ENCODE measurements at places on chromosomes 12 and 14.

- peak; percentile 30 for DNase-seq
Measured at GRCh38 chr12:991350-992333, 619 bp downstream of the ERC1 start.

GRCh38 chr12:48001505-48002413 is 2.5 kb downstream of the COL2A1 start:
- DNase-seq, result peak; percentile 88

DNA sequence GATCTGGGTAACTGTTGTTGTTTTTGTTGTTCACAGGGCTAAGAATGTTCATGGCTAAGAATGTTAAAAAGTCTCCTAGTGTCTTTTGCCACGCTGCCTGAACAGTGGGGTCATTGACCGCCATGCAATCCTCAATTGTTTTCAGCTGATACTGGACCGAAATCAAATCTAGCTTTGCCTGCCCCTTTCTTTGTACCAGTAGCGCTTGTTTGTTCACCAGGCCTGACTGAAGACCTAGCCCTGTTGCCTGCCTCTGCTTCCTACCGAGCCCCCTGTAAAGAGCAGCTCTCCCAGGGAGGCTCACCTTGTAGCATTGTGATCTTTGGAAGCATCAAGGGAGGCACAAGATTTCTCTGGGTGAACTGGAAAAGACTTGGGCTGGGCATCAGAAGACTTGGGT is 6.7 kb downstream of the PSEN1 start:
- DNase-seq, result no peak

- no peak for DNase-seq
Measured at GRCh38 chr12:117090816-117091711, 8.2 kb downstream of the TESC start.

DNA sequence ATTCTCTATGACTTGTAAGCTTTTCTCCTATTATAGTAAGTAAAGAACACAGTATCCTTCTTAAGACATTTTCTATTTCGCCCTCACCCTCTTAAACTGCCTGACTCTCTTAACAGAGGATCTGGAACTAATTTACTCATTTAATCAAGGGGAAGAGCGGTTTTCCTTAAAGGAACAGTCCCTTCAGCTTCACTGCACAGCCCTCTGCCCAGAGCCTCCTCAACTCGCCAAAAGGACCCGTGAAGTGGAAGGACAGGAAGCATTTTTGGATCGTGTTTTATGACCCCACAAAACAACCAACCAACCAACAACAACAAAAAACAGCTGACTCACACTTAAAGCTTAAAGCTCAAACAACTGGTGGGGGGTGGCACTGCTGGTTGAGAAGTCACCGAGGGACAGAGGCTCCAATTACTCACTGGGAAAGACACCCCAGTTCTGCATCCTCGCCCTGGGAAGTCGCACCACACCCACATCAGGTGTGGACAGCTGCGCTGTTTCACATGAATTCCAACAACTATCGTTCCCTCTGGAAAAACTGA is 35.7 kb downstream of the NID2 start:
- DNase-seq, result no peak

GRCh38 chr14:33847066-33847465 is 103.8 kb downstream of the EGLN3 start:
- DNase-seq, result no peak

GRCh38 chr12:48078901-48079300 is 27.0 kb downstream of the SENP1 start:
- no peak for DNase-seq

DNA sequence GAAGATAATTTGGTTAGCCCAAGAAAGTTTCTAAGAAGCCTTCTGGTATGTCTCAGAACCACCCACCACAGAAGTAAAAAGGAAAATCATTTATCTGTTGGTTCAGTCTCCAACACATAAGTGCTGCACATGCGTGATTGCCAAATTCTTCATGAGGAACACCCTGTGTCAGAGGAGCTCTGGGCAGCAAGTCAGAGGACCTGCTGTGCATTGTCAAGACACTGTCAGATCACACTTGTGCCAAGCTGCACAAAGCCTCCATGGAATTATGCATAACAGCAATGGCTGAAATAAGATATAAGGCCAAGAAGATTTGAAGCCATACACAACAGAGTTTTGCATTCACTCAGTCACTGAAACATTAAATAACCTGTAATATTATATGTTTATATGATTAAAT is 1304.7 kb upstream of the FLRT2 start:
- no peak for DNase-seq

DNA sequence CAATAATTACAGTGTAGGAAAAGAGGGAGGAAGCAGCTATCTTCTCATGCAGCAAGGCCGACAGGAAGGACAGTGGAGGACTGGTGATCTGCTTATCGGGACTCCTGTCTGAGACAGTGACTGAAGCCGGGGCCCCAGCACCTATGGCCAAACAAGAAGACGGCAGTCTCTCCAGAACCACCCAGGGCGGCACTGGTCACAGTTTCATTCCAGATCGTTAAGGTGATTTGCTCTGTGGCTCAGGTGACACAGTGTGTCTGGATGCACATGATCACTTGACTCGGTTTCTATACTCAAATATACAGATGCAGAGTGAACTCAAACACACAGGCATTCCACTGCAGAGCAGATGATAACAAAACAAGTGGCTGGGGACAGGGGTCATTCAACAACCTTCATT is 52.1 kb upstream of the CORO1C start:
- DNase-seq, result no peak

DNA sequence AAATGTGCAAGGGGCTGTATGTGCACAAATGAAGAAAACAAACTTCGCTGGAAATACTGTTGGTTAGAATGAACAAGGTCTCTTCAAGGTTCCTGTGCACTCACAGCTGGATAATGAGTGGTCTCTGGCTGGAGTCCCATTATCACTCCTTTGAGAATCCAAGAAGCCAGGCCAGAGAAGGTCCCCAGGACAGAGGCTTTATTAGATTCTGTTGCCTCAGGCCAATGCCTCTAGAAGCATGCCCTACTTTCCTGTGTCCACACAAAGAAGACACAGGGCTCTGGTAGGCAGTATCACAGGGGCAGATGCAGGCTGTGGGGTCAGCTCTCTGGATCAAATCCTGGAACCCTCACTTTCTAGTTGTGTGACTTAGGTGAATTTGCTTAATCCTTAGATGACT is 384.7 kb downstream of the GRIN2B start:
- DNase-seq, result no peak

DNA sequence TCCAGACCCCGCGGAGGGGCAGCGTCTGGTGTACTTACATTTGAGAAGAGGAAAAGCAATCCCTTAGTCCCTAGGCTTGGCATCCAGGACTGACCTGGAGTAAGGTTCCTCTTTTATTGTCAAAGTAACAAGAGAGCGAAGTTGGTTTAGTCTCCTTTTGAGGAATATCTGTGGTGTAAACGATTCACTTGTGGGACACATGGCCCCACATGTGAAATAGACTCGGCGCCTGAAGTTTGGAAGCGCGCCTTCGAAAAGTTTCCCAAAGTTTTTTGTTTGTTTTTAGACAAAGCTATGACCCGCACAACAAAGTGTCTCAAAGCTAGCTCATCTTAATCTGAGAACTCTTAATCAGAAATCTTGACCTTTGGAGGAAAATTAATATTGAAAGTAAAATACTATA is 744 bp downstream of the STYX start:
- no peak for DNase-seq

GRCh38 chr12:6526766-6527525 is 7.4 kb upstream of the GAPDH start:
- no peak for DNase-seq

- no peak for DNase-seq
Measured at GRCh38 chr12:69500631-69501030, 30.4 kb downstream of the FRS2 start.

- no peak for DNase-seq
Measured at GRCh38 chr12:5247144-5247543, 184.8 kb upstream of the NTF3 start.

DNA sequence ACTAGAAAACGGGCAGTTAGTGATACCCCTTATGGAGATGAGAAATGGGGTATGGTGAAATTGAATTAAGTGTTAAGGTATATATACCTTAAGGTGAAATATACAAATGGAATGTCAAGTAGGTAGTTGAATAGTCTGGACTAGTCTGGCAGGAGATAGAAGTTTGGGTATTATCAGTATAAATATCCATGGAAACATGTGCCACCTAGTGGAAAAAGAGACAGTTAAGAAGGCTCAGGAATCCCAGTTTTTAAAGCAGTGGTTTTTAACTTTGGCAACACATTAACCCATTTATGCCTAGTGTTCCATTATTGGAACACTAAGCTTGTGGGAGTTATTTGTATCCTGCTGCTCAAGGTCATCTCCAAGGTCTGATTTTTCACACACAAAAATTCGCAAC is 38.6 kb upstream of the TPH2 start:
- DNase-seq, result no peak

DNA sequence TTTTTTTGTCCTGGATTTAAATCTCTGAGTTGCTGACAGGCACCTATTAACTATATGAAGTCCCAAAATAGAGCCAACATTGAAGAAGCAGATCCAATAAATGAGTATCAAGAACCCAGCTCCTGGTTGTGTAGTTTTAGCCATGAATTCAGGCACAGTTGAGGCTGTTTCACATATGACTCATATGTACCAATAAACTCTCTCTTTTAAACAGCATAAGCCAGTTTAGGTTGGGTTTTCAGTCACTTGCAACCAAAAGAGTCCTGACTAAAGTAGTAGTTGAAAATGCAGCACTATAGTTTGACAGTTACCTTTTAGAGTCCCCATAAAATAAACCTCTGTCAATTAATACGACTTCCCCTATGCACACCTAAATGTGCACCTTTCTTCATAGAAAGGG is 389.9 kb downstream of the RPS29 start:
- DNase-seq, result no peak

- DNase-seq, result no peak
Measured at GRCh38 chr12:12791756-12792369, 6.4 kb downstream of the APOLD1 start.

DNA sequence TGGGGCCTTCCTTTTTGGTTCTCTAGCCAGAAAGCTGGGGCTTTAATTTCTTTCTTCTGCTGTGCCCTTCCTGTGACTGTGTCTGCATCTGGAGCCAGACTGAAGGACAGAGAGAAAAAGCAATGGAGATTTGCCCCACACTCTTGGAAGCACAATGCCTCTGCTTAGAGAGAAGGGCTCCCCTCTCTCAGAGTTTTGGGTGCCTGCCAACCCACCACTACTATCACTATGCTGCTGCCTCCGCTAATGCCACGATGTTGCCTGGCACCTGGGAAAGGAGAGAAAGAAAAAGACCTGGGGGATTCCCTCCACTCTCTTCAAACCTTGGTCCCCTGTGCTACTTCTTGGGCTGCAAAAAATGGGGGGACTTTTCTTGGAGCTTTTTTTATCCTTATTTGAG is 52.6 kb downstream of the TMEM260 start:
- DNase-seq, result no peak

GRCh38 chr14:90275820-90276219 is 19.5 kb downstream of the PSMC1 start:
- DNase-seq, result no peak

DNA sequence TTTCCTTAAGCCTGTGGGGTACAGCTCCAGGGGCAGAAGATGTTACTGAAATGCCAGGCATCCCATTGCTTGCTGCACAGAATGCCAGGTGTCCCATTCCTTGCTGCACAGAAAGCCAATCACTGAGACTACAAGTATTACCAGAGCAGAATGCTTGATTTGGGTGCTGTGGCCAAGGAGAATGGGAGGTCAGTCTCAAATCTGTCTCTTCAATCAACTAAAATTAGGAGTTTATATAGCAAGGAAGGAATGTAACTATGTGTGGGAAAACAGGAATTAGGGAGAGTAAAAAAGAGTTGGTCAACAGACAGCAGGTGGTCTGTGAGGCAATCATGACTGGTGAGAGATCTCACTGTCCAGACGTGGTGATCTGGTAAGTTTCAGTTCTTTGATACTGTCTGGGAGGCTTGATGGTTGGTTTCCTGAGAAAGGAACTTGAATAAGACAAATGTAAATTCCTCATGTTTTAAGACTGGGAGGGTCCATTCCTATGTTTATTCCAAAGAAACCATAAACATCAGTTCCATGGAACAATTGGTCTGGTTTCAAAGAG is 31.2 kb upstream of the VASH1 start:
- DNase-seq, result no peak

DNA sequence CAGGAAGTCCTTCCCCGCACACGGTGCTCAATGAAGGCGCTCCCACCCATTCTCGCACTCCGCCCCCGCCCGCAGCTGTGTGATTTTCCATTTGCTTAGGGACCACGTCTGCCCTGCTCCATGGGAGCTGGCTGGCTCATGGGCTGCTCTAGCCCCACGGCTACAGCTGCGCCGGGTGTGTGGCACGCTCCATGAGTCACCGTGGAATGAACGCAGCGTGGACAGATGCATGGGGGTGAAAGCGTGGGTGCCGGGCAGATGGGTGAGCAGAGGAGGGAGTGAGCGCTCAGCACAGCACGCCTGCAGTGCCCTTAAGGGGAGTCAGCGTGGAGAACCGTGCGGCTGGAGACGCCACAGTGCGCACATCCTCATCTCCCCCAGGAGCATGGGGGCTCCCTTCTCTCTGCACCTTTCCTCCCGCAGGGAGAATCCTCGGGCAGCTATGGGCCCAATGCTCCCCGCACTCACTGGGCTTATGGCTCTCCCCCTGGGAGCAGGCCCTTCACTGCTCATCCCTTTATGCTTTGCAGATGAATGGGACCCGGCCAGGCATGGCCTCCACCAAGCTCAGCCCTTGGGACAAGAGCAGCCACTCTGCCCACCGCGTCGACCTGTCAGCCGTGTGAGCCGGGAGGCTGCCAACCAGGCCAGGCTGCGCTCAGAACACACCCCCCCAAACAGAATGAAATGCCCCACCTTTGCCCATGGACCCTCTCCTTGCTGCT is 185.1 kb downstream of the ADGRD1 start:
- DNase-seq, result no peak

- DNase-seq, result no peak
Measured at GRCh38 chr14:22814941-22815713, at the start of gene SLC7A7. Gene SLC7A7, minus strand, starts transcription at chr14:22815435. Its CDS starts 2,037 bp downstream, at chr14:22813398.

GRCh38 chr14:77730976-77731497 is 23.1 kb downstream of the SLIRP start:
- DNase-seq, result no peak

DNA sequence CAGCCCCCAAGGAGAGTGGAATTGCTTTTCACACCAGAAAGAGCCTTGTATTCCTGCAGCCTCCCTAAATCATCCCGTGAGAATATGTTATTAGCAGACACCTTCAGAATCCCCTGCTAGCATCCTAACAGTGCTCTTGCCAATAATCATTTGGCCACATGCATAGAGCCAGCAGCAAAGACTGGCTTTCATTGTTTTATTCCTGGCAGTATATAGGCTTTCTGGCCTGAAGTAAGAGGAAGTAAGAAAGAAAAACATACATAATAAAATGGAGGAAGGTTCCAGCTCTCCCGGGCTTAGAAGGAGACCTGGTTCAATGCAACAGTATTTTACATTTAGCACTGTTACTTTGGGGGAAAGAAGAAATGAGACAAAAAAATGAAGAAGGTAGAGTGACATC is 176.7 kb upstream of the ATF7IP start:
- no peak for DNase-seq

GRCh38 chr14:103551338-103551762 is 11.1 kb downstream of the BAG5 start:
- DNase-seq, result peak; percentile 90

DNA sequence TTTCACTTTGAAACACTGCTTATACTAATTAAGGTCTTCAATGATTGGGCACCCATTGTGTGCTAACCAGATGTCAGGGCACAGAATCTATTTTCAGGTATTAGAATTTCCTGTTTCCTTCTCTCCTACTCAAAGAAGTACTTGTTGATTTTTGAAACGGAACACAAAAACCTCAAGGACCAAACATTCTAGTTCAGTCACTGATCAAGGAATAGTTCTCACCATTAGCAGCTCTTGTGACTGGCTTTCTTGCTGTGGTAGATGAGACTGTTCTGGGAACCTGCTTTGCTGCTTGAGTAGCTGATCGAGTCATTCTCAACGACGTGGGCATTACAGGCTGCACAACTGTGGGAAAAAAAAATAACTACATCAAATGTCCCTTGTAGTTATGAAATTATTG is 11.0 kb downstream of the DLGAP5 start:
- DNase-seq, result no peak

Measured in lower leg skin (tissue), 4 donors.